ENCODE measurements at places on chromosomes 6 and 20.

- peak; percentile 24 for DNase-seq
Observed at GRCh38 chr6:36649701-36650484, 28.6 kb upstream of the CDKN1A start.

- DNase-seq, result no peak
Observed at GRCh38 chr6:160586374-160586773, 77.7 kb downstream of the LPA start.

- DNase-seq, result no peak
Observed at GRCh38 chr6:141783585-141783984, 349.1 kb upstream of the GJE1 start.

DNA sequence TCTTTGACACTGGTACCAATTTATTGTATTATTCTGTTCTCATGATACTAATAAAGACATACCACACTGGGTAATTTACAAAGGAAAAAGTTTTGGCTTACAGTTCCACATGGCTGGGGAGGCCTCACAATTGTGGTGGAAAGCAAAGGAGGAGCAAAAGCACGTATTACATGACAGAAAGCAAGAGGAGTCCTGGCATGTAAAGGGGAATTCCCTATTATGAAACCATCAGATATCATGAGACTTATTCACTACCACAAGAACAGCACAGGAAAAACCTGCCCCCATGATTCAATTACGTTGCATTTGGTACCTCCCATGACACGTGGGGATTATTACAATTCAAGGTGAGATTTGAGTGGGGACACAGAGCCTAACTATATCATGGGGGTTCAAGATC lies 43.4 kb downstream of the SLC22A2 start:
- DNase-seq, result no peak

- DNase-seq, result no peak
Observed at GRCh38 chr6:166523782-166524559, 62.5 kb downstream of the RAMACL start.

DNA sequence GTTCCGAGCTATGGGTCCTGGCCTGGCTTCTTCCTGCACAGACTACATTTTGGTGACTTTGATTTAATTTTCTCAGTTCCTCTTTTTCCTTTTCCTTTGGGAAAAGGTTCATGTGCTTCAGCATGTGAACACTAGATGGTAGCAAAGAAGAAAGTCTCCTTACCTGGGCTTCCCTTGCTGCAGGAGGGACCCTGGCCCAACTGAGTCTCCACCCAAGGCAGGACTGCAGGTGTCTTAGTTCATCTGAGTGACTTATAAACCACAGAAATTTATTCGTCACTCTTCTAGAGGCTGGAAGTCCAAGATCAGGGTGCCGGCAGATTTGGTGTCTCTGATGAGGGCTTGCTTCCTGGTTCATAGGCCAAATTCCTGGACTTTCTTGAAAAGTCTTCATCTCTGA lies 163.2 kb downstream of the SYCP2 start:
- DNase-seq, result no peak

GRCh38 chr6:147202516-147203310 lies 1.5 kb upstream of the STXBP5 start:
- DNase-seq, result peak; percentile 97

DNA sequence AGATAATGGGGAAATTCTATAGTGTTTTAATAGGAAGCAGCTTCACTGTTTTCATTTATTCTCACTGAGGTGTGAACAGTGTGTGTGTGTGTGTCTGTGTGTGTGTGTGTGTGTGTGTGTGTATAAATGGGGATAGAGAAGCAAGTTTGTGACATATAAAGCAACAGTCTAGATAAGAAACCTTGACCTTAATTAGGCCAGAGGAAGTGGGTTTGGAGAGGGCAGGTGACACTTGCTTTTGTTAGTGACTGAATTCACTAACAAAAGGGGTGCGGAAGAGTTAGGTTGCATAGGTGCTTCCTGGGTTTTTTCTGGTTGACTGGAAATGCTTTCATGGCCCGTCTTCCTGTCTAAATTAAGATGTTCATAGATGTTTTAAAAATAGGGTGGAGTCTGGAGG lies 515.7 kb upstream of the FLRT3 start:
- DNase-seq, result no peak

- DNase-seq, result no peak
Observed at GRCh38 chr6:41997456-41997855, 52.9 kb upstream of the TAF8 start.

DNA sequence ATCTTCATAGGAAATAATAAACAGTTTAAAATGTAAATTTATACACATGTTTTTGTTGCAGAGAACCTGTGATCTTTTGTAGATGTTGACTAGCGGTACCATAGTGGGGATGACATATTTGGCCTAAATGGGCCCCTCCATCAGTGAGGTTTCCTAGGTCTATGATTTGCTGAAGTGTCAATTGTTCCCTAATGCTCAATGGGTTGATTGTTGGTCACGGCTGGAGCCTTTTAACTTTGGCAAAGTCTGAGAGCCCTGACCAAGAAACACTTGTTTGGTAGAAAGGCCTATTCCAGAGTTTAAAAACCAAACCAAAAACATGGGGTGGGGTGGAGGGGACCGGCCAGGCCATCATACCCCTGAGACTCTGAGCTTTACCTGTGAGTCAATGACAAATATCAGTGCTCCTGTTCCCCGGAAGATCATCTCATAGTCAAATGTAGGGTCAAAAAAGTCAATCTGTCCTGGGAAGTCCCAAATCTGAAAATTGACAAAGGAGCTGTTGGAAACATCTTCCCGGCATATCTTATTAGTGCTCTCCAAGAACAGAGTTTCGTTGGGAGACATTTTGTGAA lies 25.1 kb downstream of the RRAGD start:
- DNase-seq, result no peak

DNA sequence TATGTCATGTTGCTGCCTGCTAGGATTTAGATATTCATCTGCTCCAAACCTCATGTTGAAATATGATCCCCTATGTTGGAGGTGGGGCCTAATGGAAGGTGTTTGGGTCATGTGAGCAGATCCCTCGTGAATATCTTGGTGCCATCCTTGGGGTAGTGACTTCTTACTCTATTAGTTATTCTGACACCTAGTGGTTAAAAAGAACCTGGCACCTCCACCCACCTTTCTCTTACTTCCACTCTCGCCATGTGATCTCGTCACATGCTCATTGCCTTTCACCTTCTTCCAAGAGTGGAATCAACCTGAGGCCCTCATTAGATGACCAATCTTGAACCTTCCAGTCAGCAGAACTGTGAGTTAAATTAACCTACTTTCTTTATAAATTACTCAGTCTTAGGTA lies 549.4 kb upstream of the SYNCRIP start:
- no peak for DNase-seq

DNA sequence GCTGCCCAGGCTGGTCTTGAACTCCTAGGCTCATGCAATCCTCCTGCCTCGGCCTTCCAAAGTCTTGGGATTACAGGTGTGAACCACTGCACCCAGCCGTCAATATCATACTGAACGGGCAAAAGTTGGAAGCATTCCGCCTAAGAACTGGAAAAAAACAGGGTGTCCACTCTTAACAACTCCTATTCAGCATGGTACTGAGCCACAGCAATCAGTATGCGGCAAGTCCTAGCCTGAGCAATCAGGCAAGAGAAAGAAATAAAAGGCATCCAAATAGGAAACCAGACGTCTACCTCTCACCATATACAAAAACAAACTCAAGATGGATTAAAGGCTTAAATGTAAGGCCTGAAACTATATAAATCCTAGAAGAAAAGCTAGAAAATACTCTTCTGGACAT lies 83.1 kb downstream of the FKBP5 start:
- DNase-seq, result no peak

- no peak for DNase-seq
Observed at GRCh38 chr6:31460361-31461025, 37.5 kb upstream of the MICB start.

GRCh38 chr6:122713138-122713537 lies 66.4 kb upstream of the FABP7 start:
- no peak for DNase-seq

DNA sequence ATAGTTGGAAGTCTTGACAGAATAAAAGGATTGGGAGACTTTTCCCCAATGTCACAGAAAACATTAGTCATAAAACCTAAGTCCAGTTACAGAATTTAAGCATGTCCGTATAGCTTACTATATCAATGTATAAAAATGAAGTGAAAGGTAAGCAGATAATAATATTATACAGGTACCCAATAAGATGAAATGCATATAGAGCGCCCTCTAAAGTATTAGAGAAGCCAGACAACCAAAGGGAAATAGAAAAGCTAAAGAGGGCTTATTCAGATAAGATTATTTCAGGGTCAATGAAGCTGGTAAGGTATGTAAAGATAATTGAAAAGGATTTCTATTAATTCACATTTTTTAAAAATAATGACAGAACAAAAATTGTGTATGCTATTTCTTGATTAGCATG lies 947.7 kb upstream of the MAP3K7 start:
- no peak for DNase-seq

DNA sequence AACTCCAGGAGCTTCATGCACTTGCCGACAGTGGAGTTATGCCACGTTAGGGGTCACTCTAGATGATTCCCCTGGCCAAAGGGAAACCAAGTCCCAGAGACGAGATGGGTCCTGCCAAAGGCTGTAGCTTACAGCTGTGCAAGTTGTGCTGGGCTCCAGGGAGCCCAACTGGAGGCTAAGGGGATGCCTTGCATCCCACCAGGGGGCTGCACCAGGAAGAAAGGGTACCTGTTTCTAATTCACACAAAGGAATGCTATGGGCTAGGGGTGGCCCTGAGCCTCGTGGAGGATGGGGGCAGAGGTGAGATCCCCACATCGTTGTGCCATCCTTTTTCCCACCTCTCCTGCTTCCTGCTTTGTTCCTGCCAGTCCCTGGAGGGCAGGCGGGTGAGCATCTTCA lies 23.7 kb upstream of the SCRT2 start:
- DNase-seq, result no peak

DNA sequence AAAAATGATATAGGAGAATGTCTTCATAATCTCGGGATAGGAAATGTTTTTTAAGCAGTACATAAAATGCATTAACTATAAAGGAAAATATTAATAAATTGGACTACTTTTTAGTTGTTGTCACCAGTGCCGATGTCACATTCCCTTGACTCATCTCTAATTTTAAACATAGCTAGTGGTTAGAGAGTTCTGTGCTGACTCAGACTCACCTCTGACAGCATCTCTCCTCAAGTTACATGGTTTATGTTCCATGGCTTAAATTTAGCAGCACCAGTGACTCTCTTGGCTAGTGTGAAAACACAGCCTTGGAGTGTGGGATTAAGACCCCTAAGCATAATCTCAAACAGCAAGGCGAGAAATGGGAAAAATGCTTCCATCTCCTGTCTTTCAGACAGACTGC lies 311.8 kb upstream of the MMS22L start:
- no peak for DNase-seq

- no peak for DNase-seq
Observed at GRCh38 chr6:41100871-41101287, 28.1 kb downstream of the NFYA start.

DNA sequence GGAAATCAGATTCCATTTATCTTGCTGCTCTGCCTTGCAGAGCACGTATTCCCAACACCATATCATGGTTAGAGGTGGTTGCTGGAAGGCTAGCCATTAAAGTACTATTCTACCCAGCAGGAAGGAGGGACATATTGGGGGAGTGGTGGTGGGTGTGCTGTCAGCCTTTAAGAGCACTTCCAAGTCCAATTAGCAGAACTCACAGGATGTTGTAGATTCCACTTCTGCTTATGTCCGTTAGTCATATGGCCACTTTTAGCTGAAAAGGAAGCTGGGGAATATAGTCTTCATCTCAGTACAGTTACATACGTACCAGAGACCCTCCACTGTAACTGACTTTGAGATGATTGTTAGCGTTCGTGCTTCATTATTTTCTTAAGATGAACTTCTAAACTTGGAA lies 94.4 kb downstream of the SAMD3 start:
- no peak for DNase-seq

DNA sequence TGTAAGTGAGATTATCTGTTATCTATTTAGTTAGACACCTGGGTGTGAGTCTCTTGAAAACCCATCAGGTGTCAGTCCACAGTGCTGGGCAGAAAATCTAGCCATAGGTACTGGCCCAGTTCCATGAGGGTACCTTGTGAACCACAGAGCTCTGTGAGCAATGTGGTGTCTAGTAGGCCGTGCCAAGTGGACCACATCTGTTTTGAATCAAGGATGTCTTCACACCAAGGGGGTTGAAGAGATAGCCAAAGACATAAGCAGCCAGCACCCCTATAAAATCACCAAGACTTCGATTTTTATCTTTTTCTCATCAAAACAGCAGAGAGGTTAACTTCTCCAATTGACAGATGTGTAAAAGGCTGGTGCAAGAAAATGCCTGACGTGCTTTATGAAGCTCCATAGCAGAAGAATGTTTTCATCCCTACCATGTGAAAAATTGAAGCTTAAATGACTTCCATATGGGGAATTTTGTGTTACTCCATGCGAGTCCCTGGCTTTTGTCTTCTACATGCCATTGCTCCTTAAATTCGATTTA lies 368.7 kb downstream of the HAO1 start:
- no peak for DNase-seq
